ENCODE measurements at places on chromosomes 6 and 20.

DNA sequence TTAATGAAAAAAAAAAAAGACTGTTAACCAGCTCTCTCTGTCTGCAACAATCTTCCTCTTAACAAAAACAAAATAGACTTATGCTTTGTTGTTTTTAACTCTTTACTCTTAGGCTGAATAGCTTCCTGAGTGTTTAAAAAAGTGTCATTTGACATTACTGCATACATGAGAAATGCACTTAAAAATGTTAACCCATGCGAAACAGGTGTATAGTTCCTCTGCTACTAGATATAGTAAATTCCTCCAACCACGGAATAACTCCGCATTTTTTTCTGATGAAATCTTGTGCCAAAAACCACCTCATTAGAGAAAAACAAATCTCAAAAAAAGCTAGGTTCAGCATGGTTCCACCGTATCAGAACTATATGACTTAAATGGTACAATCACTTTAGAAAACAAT, 426.0 kb downstream of the ADGRB3 start:
- no peak for DNase-seq

GRCh38 chr6:137231895-137232294, 12.7 kb upstream of the IFNGR1 start:
- no peak for DNase-seq

- no peak for DNase-seq
Observed at GRCh38 chr20:53652859-53653517, 59.3 kb upstream of the ZNF217 start.

DNA sequence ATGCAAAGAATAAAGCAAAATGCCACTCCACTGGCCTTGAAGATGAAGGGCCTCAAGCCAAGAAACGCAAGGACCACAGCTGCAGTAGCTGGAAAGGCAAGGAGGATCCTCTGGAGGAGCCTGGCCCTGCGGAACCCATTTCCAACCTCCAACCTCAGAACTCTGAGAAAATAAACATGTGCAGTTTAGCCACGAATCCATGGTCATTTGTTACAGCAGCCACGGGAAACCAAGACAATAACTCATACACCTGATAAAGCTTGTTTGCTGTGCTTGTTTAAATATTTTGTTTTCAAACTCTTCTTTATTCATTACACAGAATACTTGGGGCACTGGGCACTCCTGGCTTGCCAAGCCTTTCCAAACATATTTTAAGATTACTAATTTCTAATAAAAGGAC, 10.4 kb downstream of the SERPINB6 start:
- no peak for DNase-seq

- DNase-seq = no peak
Observed at GRCh38 chr6:40681622-40682021, 94.5 kb upstream of the LRFN2 start.

Data from WERI-Rb-1 (cell line).